ENCODE measurements at places on chromosomes 7 and 10.

DNA sequence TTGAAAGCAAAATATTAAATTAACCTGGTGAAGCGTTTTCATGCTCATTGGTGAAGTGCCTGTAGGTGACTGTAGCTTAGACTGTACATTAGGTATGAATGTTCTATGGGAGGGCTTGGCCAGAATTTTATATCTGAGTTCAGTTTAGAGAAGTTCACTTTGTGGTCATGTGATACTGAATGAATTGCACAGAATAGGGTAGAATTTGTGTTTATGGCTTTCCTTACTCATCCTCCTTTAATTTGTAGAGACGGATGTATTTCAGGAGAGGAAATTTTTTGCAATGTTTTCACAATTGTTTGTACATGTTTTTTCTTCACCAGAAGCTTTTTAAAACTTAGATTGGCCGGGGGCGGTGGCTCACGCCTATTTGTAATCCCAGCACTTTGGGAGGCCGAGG lies 32.3 kb downstream of the REEP3 start:
- no peak for DNase-seq

GRCh38 chr10:14618674-14619073 lies 156.0 kb downstream of the FAM107B start:
- no peak for DNase-seq

- DNase-seq: no peak
These were observed 100.8 kb upstream of the ARHGAP21 start for GRCh38 chr10:24824536-24824935.

DNA sequence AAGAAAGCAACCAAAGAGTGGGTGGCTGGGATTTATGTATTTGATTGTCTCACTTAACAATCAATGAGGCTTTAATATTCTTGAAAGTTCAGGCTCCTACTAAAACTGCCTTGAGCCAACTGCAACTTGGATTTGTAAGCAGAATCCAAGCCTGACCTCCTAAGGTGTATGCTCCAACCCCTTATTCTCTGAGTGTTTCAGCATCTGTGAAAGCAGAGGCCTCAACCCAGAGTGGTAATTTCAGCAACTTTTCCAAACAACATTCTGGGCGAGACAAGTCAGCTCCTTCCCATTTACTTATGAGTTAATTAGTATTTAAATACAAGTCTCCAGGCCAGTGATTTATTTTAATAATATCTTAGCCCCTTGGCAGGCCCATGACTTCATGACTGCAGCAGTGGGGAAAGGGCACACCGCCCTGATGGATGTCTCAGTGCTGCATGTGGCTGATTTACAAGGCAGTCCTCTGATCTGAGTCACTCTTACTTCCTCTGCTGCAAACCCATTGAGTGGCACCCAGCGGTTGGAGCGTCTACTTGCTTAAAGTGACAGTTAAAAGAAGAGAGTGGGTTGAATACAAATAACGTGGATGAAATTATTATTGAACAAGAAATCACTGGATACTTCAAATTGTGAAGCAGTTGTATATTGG lies 209.1 kb downstream of the TRIL start:
- DNase-seq: no peak

DNA sequence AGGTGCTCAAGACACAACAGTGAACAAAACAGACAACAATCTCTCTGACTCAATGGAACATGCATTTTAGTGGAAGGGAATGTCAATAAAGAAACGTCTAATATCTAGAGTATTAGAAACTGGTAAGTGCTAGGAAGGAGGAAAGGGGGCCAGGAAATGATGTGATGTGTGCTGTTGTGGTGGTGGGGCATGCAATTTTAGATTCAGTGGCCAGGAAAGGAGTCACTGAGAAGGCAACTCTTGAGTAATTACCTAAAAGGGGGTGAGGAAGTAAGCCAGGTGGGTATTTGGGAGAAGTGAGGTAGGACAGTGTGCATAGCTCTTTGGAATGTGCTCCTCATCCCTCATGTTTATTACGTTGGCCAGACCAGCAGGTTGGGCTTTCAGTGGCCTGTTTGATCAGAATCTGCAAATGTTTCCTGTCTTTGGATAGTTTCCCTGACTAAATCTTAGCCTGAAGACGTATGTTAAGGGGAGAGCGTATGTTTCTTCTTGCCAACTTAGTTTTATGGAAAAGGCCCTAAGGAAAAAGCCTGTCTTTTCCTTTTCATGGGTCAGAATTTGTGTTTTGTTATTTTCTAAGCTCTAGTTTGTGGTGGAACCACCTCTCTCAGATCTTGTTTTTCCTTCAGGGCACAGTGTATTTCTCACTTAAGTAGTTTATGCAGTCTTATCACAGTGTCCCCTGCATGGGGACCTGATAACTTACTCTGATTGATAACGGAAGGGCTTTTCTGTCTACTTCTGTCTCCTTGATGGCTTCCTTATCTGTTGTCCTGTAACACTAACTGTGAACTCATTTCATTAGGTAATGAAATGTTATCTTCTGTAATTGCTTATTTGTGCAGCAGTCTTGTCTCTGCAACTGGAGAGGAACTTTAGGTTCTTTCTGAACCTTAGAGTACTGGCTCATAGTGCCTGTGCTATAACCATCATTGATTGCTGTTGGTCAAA lies 203.7 kb downstream of the AUTS2 start:
- DNase-seq: no peak

- DNase-seq: no peak
These were observed 34.8 kb upstream of the TNPO3 start for GRCh38 chr7:129089521-129090212.

DNA sequence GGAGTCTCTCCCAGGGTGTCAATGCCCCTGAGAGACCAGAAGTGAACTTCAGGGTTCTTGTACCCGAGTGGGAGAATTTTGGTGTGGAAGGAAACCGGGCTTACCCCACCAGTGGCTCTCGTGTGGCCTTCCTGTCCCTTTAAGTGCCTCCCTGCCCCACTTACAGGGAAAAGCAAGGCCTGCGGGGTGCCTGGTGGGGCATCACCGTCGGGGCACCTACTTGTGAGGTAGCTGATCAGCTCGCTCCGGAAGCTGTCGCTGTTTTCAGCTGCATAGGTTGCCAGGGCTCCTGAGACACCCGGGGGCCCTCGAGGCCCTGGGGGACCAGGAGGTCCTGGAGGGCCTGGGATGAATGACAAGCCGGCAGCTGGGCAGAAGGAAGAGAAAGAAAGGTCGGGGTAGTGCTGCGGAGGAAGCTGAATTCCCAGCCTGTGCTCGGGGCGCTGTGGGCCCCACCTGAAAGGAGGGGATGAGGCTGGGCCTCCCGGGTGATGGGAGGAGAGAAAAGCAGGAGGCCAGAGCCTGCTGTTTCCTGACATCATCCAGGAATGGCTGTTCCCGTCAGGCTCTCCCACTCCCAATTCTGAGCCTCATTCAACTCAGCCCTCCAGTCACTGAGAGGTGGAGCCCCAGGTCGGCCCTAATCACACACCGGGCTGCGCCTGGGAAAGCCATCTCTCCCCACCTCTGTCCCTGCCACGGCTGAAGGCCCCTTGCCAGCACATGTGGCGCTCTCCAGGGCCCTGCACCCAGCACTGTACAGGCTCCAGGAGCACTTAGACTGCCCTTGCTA lies 51.1 kb downstream of the COL17A1 start:
- DNase-seq: no peak

- no peak for DNase-seq
These were observed 6.5 kb downstream of the MGAM start for GRCh38 chr7:142002179-142002578.

GRCh38 chr10:97211229-97211628 lies 25.5 kb upstream of the SLIT1 start:
- no peak for DNase-seq

DNA sequence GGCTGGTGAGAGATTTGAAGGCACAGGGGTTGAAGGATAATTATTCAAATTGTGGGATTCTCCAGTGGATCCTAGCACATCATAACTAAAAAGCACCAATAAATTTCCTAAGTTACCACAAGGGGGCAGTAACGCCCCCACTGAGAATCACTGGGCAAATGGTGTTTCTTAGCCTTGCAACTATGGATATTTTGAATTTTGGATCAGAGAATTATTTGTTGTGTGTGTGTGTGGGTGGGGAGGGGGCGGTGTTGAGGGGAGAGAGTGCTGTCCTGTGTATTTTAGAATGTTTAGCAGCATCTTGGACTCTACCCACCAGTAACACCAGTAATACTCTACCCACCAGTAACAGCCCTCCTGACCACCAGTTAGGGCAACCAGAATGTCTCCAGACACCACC lies 63.3 kb upstream of the PRKG1 start:
- DNase-seq: no peak

DNA sequence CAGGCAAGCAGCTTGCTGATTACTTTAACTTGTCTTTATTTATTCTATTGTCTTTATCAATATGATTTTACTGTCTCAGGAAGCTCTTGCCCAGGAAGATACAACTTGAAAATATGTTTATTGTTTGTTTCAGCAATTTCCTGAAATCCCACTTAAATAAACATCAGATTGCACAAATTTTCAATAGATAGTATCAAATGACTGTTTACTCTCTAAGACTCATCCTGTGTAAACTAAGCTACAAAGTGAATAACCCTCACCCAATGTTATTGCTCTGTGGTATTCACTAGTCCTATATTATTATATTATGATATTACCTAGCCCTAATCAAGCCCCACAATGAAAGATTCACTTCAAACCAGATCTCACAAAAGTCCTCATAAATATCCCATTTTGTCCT lies 130.4 kb upstream of the HPS1 start:
- no peak for DNase-seq

GRCh38 chr10:73815719-73816030 lies 4.3 kb upstream of the NDST2 start:
- no peak for DNase-seq

- DNase-seq: peak; percentile 2
These were observed 51.6 kb downstream of the SMKR1 start for GRCh38 chr7:129553899-129554461.

DNA sequence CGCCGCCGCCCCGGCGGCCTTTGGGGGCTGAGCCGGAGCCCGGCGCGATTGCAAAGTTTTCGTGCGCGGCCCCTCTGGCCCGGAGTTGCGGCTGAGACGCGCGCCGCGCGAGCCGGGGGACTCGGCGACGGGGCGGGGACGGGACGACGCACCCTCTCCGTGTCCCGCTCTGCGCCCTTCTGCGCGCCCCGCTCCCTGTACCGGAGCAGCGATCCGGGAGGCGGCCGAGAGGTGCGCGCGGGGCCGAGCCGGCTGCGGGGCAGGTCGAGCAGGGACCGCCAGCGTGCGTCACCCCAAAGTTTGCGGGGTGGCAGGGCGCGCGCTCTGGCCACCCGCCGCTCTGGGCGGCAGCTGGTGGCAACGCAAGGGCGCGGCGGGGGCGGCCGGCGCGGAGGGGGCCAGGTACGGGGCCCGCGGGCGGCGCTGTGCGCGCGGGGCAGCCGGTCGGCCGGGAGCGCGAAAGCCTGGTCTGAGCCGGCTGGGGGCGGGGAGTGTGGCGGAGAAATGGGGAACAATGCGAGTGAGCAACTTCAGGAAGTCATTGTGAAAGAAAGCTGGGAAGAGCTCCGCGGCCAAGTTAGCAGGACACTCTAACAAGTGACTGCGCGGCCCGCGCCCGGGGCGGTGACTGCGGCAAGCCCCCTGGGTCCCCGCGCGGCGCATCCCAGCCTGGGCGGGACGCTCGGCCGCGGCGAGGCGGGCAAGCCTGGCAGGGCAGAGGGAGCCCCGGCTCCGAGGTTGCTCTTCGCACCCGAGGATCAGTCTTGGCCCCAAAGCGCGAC lies at the start of gene IKZF1:
Gene IKZF1 (plus strand): TSS at position 588 of the 782 bp plus-strand sequence. CDS start 14,346 bp downstream, outside the sequence.
- peak; percentile 52 for DNase-seq

GRCh38 chr7:100157334-100158228 lies 942 bp downstream of the TRAPPC14 start:
- DNase-seq: no peak

- DNase-seq: no peak
These were observed 68.6 kb downstream of the ZMIZ1 start for GRCh38 chr10:79137300-79137756.

- DNase-seq: peak; percentile 63
These were observed 17.7 kb downstream of the ADAM8 start for GRCh38 chr10:133258818-133259601.

DNA sequence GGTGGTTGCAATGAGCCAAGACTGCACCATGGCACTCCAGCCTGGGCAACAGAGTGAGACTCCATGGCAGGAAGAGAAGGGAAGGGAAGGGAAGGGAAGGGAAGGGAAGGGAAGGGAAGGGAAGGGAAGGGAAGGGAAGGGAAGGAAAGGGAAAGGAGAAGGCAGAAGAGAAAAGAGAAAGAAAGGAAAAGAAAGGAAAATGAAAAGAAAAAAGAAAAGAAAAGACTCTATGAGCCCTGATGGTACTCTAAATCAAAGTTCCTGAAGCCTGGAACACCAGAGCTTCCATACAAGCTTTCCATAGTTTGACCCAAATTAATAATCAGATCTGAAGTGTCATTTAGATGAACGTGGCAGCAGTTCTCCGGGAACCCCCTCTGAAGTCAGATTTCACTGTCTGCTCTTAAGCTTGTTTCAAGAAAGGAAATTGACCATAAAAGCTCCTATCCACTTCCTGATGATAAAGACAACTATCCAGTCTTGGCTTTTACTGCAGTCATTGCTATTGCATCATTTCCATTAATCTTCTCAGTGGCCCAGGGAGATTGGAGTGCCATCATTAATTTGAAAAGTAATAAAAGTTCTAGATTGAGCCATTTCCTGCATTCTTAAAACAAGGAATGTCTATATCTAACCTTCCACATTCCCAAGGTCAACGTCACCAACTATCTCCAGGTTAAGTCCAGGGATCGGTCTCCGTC lies 44.2 kb upstream of the FRMD4A start:
- no peak for DNase-seq

DNA sequence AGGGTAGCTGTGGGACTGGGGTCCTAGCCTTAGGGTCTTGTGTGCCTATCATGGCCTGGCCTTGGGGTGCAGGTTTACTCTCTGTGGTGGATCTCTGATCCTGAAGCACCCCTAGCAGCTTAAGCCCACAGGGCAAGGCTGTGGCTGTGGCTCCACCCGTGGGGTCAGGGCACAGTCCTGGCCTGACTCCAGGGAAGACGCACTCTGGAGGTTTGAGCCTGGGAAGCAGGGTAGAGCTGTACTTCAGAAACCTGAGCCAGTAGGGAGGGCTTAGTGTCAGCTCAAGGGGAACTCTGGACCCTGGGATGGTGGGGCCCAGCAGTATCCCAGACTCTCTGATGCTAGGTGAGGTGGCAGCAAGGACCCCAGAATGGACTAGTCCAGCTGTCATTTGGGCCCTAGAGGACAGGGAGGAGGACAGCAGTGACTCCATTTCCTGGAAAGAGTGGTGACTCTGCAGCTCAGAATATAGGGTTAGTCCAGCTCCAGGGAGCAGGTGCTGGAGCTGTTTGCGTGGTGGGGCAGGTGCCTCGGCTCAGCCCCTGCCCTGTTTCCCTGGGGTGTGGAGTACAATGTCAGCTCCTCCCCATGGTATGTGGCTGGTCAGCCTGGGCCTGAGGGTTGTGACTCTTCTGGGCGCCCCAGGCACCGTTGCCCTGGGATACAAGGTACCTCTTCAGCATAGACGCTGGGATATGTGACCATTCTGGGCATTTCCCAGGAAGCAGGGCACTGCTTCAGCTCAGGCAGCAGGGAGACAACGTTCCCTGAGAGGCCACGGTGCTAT lies 15.8 kb downstream of the GTPBP4 start:
- DNase-seq: no peak
